ENCODE measurements at places on chromosomes 5 and 9.

DNA sequence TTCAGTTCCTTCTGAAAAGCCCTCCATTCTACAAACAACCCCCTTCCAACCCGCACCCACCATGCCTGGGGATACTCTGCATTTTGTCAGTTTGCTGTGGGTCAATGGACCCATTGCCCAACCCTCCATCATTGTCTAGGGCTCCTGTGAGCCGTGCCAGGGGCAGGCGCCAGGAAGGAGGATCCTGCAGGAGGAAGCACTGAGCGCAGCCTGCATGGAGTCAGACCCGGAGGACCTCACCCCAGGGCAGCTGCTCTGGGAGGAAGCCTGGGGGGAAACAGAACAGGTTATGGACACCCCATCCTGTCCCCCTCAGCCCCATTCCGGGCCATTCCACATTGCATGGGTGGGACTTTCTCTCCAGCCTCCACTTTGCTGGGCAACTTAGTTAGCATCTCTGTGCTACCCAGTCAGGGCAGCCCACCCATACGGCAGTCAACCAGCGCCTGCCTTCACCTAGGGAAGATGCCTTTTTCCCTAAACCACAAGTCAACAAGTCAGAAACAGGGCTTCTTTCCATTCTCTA is 48.6 kb upstream of the VDAC1 start:
- DNase-seq = no peak

GRCh38 chr9:126569036-126569435 is 44.7 kb upstream of the LMX1B start:
- no peak for DNase-seq

DNA sequence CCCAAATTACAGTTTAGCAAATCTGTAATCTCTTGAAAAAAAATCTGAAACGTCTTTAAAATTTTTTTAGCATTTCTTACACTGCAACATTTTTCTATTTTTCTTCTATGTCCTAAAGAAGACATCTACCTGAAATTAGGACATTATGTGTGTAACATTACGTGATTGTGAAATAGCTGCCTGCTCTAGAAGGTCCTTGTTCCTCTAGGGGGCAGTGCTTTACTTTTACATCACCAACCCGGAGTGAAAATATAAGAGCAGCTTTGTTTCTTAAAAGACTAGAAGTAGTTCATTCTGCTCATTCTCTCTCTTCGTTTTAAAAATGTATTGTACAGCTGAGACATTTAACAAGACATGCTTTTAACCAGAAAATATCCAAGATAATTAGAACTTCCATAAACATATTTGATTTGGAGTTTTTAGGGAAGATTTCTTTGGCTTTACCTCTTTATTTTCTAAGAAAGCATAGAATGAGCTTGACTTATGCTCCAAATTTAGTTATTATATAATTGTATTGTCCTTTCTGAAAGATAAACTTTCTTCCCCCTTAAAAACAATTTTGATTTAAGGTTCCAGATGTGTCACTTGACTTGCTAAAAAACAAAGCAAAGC is 48.1 kb upstream of the RIOK2 start:
- DNase-seq = peak; percentile 61

- no peak for DNase-seq
These were observed 35.2 kb upstream of the CAST start for GRCh38 chr5:96626956-96627355.

DNA sequence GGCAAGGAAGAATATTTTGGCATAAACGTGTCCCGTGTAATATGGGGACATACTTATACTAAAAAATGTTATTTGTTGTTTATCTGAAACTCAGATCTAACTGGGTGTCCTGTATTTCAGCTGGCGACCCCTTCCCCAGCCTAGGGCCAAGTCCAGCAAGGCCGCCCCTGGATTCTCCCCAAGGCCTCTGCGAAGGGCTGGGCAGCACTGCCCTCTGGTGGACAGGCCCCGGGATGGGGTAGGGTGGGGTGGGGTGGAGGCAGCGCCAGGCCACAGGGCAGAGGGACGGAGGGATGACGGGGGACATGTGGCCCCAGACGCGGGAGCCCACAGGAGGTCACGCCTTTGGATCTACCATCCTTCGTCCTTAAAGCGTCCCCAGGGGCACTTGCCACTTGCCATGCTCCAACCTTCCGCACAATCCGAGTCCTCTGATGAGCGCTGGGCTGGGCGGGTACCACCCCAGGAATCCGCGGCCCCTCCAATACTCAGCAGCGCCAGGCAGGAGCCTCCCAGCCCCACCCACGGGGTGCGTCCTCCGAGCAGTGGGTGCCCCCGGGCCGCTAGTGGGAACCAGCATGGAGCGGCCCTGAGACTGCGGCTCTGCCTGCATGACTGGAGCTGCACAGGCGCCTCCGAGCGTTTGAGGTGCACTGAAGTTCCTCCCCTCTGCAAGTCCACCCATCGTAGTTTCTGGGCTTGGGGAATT is 7.1 kb upstream of the AGPAT2 start:
- no peak for DNase-seq
